ENCODE measurements at places on chromosomes 2 and 18.
A peak's percentile ranks its signal among the peaks of the same experiment; 100 is the strongest.

DNA sequence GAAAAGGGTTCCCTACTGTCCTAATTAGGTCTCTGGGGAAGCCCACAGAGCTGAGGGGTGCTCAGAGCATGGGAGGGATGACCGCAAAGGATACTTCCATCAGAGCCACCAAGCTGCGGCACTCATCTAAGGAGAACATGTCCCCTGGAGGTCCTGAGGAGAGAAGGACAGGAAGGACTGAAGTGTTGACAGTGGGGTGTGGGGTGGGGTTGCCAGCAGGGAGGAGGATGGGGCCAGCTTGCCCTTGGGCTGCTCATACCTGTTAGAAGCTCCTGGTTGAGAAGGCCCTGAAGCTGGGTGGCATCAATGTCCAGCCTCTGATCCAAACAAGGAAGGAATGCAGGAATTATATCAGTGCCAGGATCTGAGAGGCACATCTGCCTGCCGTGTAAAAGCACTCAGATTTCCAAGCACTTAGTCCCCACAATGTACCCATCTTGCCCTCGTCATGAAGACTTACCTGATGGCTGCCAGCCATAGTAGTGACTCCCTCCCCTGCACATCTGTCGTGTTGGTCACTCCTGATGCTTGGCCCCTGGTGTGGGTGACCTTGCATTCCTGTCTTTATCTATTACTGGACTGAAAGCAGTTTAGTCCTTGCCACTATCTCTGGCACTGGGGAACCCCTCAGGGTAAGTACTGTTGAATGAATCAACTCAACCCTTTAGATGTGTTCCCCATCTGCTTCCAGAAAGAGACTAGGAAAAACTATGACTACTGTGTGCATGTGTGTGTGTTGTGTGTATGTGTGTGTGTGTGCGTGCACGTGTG lies 68.9 kb downstream of the CAPN13 start:
- DNase-seq: no peak

DNA sequence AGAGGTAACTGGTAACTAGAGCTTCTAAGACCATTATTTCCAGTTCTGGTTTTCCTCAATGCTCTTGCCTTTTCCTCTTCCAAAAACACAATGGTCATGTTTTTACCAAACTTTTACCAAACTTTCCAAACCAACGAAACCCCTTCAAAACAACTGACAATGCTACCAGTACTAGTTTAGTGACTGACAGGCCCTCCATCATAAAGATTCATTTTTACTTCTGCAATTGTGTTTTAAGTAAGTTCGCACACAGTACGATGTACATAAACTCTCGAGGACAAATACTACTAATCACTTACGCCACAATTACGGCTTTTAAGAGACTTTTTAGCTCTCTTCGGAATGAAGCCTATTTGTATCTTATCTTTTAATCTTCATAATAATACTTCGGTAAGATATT lies 900 bp downstream of the C18orf32 start:
- peak; percentile 10 for DNase-seq

DNA sequence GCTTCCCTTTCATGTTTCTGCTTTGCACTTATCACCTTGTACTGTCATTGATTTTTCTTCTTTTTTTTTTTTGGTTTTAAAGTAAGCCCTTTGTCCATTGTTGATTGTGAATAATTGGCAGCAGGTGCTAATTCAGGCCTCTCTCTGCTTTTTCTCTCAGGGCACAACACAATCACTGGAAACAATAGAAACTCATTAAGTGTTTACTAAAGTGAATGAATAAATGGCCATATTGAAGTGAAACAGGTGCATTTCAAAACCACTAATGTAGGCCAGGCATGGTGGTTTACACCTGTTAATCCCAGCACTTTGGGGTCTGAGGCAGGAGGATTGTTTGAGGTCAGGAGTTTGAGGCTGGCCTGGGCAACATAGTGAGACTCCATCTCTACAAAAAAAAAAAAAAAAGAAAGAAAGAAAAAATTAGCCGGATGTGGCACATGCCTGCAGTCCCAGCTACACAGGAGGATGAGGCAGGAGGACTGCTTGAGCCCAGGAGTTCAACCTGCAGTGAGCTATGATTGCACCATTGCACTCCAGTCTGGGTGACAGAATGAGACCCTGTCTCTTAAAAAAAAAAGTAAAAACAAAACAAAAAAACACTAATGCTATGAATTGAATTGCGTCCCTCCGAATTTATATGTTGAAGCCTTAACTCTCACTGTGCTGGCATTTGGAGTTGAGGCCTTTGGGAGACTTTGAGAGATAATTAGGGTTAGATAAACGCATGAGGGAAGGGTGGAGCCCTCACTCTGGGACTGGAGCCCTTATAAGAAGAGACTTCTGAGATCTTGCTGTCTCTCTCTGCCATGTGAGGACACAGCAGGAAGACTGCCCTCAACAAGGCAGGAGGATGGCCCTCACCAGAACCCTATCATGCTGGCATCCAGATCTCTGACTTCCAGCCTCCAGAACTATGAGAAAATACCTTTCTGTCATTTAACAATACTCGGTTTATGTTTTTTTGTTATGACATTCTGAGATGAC lies 19.9 kb downstream of the SLC38A11 start:
- DNase-seq: no peak

DNA sequence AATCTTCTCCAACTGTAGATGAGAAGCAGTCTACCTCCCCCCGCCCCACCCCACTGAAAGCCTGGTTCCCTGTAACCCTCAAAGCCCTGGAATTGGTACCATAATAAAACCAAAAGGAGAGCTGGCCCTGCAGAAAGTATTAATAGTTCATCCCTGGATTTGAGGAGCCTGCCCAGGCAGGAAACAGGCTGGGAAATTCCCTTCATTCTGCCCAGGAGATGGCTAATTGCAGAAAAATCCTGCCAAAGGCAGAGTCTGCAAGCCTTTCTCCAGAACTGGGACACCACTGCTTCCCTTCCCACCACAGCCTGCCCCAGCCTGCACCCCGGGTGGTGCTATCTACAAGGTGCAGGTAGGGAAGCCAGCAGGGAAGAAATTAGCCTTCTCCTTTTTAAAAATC lies 16.3 kb downstream of the GKN2 start:
- peak; percentile 79 for DNase-seq

- DNase-seq: no peak
Measured at GRCh38 chr2:65835975-65836549, 403.7 kb upstream of the SPRED2 start.

DNA sequence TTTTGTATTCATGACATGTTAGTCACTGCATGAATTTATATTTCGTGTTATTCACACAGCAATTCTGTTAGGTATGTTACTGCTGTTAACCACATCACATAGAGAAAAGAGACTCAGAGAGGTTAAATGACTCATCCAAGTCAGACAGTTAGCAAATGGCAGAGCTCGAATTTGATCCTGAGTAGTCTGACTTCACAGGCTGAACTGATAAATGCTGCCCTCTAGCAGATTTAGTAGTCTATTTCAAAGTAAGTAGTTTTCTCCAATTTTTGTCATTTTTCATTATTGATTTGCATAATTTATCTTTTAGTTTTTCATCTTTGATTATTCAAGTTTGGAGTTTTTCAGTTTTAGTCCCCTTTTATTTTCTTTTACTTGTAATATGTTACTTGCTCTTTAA lies 58.3 kb downstream of the WDR7 start:
- DNase-seq: peak; percentile 94

GRCh38 chr18:70636991-70637390 lies 348.1 kb downstream of the SOCS6 start:
- no peak for DNase-seq

DNA sequence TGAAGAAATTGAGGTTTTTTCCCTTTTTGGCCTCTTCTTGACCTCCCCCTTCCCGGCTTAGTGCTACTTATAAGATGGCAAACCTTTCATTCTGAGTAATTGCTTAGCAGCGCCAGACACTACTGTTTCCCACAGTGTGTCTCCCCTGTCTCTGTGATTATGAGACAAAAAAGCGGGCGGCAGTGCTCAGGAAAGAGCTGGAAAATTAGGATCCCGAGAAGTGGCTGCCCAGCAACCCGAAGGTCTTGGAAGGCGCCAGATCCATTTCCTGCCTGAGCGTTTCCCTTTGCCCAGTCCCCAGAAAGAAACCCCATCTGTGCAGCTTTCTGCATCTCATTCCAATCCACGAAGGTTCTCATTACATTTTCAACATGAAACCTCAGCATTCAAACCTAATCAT lies 191.9 kb upstream of the APCDD1 start:
- no peak for DNase-seq

GRCh38 chr2:30095402-30095801 lies 51.4 kb upstream of the YPEL5 start:
- no peak for DNase-seq

DNA sequence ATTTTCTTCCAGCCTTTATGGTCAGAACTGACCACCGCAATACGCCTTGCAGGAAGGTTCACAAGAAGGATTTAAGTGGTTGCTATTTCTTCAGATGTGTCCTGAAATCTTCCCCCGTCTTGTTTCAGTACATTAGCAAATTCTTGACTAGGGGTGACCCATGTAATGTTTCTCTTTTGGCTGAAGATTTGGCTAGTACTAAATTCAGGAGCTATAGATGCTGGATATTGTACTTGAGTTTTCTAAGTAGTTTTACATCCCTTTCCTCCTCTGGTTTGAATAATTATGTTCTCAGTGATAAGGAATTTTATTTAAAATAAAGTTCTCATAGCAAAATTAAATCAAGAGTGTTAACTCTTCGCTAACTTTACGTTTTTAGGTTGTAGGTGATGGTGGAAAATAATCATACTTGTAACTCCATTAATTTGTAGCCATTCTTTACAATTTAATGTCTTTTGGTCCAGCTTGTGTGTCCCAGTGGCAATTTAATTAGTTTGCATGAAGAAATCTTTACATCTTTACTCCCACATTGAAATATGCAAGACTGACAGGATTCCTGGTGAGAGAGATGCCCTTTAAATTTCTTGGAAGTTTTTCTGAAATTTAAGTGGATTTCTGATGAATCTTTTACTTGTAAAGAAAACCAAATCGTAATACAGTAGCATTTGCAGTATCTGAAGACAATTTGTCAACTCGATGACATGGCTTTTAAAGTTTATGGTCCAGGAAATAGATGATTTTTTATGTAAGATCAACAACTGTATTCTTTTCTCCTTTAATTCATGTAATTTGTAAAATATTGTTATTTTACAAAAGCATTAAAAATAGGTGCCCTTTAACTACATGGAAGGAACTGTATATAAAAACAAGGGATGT lies 2.8 kb downstream of the PHLPP1 start:
- DNase-seq: peak; percentile 4

GRCh38 chr2:63500398-63500797 lies 87.9 kb downstream of the WDPCP start:
- DNase-seq: no peak

DNA sequence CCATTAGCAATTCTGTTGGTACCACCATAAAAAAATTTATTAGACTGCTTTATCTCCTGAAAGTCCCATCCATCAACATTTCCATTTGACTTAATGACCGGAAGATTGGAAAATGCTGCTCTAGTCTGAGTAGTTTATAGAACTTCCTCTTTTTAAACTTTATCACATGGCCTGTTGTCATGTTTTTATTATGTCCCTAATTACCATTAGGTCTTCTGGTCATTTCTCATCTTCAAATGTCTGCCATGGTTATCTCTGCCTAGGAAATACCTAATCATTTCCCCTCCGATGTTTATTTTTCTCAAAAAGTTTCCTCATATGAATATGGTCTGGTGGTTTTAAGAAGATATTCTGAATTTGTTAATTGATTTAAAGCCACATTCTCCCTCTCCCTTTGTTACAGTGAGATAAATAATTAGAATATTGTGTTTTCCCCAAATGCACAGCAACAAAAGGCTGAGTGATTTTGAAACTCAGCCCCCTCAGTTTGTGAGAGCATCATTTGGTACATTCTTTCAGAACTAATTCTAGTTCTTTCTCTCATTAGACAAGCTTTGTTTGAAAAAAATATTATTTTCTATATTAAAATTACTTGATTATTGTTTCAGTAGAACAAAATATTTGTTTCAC lies 317.1 kb upstream of the ST6GAL2 start:
- no peak for DNase-seq

GRCh38 chr2:81077396-81077795 lies 772.8 kb upstream of the LRRTM1 start:
- peak; percentile 37 for DNase-seq

DNA sequence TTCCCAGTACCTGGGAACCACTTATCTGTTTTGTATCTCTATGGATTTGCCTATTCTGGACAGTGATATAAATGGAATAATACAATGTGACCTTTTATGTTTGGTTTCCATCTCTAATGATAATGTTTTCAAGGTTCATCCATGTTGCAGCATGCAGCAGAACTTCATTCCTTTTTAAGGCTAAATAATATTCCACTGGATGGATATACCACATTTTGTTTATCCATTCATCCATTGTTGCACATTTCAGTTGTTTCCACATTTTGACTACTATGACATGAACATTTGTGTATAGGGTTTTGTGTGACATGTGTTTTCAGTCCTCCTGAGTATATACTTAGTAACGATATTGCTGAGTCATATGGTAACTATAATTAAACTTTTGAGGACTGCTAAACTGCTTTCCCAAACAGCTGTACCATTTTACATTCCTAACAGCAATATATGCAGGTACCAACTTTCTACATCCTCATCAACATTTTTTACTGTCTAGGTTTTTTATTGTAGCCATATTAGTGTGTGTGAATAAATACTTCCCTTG lies 17.7 kb upstream of the MARCHF7 start:
- DNase-seq: no peak

DNA sequence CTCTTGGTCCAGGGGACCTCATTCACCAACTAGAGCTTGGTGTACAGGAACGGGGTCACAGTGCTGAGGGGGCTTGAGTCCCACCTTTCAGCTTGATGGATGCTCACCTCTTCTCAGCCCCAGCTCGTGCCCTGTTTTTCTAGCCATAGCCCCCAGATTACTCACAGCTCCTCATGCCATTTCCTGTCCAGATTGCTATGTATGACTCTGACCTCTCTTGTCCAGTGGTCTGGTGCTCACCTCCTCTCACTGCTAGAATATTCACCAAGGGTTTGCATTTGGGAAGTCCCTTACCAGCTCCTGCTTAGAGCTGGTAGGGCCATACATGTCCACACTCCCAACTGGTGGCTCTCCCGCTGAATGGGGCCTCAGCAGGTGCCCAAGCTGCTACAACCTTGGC lies 5.9 kb downstream of the LBX2 start:
- peak; percentile 80 for DNase-seq

DNA sequence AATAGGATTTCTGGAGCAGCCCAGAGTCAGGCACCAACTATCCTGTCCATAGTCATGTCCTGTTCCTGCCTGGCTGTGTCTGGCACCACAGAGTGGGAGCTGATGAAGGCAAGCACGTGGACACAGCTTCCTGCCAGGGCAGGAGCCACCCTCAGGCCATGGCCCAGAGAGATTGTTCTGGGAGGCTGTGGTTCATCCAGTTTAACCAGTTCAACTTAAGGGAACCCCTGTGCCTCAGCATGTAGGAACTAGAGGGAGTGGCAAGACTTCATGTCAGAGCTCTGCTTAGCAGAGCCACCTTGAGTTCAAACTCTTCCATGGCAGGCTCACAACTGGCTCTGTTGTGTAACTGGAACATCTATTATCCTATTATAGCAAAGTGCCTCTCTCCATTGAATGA lies 73.2 kb upstream of the NCKAP5 start:
- DNase-seq: peak; percentile 58

DNA sequence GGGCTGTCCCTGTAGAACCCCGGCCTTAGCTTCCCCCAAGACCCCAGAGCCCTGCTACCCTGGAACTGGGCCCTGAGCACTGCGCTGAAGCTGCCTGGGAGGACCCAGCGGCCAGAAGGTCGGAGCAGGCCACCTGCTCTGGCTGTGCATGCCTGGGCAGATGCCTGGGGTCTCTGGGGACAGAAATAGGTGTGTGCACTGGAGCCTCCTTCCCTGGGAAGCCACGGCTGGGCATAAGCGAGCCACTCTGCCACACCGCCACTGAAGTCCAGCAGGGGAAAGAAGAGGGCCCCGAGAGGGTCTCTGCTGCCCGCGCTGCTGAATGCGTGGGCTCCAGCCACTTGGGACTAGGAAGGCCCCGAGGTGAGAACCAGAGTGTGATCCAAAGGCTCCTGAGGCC lies 6.7 kb downstream of the GBX2 start:
- no peak for DNase-seq
